ENCODE measurements at places on chromosomes 1 and 21.

- DNase-seq: no peak
Measured at GRCh38 chr21:33495743-33496142, 4.2 kb upstream of the DNAJC28 start.

DNA sequence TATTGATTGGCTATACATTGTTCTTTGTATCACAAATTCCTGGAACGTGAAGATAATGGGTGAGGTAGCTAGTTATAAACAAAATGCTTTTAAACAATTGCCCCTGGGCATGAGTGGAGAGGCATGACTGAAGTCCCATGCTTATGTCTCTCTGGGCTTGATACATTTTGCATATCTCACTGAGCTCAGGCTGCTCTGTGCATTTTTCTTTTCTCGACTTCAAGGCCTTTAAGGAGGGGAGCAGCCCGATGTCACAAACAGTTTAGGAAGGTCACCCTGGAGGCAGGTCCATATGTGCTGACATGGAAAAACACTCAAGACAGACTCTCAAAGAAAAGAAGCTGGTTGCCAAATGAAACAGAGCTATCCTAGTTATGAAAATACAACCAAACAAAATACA is 80.1 kb upstream of the PUM1 start:
- DNase-seq: no peak

DNA sequence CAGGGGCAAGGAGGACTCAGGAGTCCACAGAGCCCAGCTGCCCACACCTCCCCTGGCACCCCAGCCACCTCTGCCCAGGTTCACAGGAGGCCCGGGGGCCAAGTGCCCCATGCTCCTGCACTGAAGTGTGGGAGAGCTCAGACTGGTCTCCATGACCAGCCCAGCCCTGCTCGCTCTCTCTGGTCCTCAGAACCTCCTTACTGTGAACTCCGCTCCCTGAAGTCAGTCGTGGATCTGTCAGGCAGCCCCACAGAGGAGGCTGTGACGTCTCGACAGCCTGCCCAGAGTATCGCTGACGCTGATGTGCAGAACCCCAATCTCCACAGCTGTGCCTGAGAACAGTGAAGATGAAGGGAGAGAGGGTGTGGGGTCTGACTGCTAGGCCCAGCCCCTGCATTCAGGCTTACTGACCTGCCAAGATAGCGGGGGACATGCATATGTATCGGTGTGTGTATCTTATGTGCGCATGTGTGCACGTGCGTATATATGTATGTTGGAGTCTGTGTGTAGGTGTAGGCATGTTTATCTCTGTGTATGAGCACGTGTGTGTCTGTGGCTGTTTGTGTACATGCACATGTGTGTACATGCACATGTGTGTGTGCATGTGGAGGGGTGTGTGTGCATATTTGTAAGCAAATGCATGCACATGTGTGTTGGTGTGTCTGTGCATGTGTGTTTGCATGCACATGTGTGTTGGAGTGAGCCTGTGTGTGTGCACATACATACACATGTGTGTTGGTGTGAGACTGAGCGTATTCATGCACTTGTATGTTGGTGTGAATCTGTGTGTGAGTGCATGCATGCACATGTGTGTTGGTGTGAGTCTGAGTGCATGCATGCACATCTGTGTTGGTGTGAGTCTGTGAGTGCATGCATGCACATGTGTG is 118.5 kb upstream of the ARHGEF16 start:
- no peak for DNase-seq

DNA sequence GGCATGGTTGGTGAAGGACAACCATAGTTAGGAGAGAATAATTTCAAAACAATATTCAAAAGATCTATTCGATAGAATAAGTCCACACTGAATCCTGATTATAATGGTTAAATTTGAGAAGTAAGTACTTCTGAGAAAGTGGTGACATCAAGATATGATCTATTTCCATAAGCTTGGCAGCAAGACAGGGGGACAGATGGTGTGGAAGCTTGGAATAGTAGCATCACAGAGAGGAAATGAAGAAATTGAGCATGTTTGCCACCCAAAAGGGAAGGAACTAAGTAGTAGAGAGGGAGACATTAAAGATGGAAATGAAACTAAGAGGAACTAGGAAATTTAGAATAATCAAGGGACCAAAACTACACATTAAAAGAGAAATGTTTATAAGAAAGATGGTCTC is 94.5 kb downstream of the OLFM3 start:
- no peak for DNase-seq

DNA sequence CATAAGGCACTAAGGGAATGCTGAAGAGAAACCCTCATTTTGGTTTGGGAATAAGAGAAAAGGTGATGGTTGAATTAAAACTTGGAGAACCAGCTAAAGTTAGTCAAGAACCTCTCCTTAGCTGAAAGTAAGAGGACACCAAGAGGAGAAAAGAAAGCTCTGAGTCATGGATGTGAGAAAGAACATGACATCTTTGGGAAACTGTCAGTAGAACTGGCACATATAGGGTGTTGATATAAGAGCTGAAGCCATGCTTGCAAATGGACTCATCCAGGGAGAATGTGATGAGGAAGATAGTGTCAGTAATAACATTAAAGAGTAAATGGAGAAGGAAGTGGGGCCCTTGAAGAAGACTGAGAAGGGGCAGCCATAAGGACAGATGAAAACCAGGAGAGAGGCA is 54.3 kb downstream of the LRRC8C start:
- DNase-seq: no peak

- no peak for DNase-seq
Measured at GRCh38 chr1:52166996-52167753, 25.3 kb downstream of the ZFYVE9 start.

DNA sequence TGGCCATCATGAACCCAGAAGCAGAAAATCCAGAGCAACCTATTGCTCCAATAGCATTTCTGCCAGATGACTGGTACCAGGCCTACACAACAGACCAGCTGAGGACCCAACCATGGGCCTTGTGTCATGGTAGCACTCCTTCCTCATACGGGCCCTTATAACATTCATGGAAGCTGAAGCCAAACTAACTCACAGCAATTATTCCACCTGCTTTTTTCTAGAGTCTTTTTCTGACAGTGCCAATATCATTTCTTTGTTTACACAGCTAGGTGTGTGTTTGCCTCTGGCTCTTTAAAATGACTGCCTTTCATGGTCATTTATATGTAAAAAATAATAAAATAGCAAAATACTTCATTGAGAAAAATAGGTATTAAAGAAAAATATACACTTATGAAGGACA is 3.9 kb upstream of the WDR64 start:
- DNase-seq: no peak

DNA sequence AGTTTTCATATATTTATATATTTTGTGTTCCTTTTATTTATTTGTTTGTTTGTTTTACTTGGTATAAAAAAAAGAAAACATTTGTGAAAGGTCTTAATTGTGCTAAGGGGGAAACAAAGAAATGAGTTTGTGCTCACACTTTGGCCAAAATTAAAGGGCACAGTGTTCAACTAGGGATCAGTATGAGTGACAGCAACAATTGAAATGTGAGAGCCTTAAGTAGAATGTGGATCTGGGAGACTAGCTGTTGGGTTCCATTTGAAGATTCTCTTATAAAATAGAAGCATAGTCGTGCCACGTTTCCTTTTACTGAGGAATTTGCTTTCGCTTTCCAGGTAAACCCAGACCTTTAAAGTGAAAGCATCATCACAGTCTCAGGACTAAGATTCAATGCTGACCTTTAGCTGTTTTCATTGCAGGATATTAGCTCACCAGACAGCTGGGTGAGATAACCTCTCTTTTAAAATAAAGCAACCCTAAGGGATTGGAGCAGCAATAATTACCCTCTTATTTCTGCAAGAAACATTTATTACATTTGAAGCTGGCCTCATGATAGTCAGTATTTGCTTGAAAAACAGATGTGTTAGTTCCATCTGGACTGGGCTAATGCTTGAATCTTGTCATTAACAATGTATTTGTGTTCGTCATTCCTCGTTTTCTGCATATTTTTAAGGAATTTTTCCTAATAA is 37.1 kb upstream of the CD55 start:
- DNase-seq: no peak

DNA sequence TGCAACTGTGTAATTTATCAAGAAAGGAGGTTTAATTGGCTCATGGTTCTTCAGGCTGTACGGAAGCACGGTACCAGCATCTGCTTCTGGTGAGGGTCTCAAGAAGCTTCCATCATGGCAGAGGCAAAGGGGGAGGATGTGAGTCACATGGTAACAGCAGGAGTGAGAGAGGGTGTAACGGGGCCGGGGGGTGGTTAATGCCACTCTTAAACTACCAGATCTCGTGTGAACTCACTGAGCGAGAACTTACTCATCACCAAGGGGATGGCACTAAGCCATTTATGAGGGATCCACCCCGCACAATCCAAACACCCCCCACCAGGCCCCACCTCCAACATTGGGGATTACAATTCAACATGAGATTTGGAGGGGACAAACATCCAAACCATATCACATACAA is 21.0 kb upstream of the IFFO2 start:
- no peak for DNase-seq

All from activated CD8-positive, alpha-beta memory T cell treated with anti-CD3 and anti-CD28 coated beads, Interleukin-2, amount 50 U/mL, for 4 hours (primary cell).